GM13977 (cell line): ENCODE measurements at places on chromosomes 11 and 22.

DNA sequence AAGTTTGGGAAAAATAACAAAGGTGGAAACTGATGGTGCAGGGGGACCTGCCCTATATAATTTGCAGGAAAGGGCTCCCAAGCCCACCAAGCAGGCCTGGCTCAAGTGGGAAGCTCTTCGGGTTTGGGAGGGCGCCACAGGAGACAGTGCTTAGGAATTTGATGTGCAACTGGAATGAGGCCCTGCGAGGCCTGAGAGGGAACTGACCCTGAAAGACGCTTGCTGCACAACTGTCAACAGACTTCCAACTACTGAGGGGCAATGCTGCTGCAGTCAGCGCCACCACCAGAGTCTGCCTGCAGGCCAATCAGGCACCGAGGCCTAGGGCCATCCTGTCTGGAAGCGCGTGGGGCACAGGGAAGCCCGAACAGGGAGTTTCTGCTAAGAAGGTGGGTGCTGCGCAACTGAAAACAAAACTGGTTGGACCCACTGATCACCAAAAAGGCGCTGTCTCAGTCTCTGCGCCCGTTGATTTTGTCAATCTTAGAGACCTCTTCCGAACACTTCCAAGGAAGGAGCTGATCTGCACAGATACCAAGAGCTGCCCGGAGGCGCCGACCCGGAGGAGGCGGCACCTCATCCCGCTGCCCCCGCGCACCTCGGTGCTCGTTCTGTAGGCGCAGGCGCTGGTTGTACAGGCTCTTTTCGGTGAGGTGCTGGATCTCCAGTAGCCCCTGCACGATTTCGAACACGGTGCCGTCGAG is 667 bp downstream of the DGCR6L start:
- peak; percentile 40 for DNase-seq

GRCh38 chr22:36871669-36872081 is 10.9 kb downstream of the NCF4 start:
- DNase-seq = no peak

DNA sequence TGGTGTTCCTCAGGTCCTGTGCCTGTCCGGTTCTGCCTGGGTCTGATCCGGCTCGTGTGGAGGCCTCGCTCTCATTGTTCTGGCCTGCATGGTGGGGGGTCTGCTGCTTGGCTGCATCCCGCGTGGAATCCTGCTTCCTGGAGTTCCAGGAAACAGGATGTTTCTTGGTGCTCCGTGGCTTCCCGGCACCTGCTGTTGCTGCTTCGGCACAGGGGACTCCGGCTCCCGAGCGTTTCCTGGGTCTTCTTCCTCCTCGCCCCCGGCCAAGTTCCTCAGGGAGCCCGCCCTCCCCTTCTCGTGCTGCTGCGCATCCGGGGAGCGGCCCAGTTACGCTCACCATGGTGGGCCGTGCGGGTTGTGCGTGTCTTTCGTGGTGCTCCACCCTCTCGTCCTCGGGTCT is 29.9 kb downstream of the GLB1L2 start:
- DNase-seq = no peak

DNA sequence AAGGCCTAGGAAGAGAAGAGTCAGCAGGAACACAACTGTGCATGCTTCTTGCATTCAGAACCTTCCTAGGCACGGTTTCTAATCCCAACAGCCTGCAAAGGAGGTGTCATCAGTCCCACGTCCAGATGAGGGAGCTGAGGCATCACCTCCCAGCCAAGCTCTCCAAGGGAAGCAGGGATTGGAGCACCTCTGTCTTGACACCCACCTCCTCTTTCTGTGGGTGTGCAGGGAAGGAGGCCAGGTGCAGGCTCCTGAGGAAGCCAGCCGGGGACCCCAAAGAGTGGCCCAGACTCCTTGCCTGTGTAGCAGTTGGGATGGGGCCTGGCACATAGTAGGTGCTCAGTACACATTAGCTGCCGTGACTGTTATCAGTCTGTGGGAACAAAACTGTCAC is 2.0 kb downstream of the PNPLA5 start:
- no peak for DNase-seq

DNA sequence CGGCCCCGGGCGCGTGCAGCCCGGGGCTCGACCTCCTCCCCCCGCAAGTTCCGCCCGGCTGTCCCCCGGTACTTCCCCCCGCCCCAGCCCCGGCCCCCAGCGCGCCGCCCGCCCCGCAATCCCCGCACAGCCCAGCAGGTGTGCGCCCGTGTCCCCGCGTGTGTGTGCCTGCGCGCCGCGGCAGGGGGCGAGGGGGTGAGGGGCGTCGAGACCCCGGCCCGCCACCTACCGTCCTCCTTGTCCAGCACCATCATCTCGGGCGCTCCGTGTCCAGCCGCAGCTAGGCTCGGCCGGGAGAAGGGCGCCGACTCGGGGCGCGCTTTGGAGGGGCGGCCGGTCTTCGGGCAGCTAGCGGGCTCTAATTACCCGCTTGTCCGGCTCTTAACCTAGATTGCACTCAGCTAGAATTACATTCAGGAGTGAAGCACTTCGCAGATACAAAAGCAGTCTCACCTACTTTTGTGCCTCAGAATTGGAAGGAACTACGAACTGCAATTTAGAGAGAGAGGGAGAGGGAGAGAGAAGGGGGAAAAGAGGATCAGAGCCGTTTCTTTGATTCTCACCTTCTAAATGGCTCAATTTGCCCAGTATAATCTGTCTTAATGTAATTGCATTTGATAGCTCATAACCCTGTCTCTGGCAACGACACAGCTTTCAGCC is 439 bp downstream of the LMO1 start:
- no peak for DNase-seq

DNA sequence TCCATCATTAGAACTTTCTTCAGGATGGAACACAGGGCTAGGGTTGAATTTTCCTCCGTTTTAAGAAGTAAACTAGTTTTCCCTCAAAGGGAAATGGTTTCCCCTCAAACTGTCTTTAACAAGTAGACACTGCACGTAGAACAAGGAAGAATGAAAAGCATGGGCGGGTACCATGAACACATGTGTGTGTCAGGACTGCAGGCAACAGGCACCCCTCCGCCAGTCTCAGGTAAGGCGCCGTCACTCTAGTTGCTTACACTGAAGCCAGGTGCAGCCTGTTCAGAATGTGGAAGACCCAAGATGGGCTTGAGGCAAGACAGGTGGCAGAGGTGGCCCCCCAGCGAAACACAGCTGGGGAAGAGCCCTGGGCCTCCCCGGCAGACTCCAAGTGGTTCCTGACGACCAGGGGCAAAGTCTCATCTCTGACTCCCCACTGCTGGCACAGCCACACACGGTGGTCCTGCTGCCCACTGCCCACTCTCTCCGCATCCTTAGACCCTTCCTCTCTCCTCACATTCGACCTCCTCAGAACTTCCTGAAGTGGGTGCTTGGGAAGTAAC is 25.4 kb upstream of the MOB2 start:
- no peak for DNase-seq

DNA sequence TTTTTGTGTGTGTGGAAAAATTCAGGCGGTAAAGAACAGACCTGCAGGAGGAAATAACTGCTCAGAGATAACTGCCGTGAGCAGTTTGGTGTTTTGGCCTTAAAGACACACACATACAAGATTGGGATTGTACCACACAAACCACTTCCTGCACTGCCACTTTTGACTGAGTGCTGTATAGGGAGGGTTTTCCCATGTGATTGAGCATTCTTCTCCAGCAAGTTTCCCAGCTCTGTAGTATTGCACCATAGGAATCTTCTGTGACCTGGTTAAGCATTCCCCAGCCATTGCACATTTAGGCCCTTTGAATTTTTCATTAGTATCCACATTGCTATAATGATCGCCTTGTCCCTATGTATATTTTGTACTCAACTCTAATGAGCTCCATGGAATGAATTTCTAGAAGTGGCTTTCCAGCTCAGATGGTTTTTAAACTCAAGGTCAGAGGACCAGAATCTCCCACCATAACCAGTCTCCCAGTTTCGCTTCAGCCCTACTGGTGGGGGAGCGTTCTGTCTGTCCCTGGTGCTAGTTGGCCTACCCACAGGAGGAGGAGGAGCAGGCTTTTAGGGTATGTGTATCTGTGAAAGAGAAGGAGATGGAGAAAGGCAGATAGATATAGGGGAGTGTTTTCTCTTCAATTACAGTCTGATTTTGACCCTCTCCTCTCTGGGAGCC is 9.3 kb downstream of the CD82 start:
- no peak for DNase-seq

- DNase-seq = no peak
These were observed 12.3 kb downstream of the SIRT3 start for GRCh38 chr11:223884-224283.

DNA sequence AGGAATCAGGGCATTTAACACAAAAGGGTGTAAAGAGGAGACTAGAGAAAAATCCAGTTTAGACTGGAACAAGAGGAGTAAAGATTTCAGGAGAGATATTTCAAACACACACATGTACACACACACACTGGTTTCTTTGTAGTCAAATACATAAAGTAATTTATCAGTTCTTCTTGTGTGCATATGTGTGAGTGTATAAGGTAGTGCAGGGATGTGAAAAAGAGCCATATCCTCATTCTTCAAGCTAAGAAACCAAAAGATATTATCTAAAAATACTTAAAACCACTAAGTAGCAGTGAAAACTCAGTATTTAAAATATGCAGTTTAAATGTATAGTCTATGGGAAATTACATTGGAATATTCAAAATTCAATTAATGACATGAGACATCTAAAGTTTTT is 52.5 kb upstream of the CARD18 start:
- no peak for DNase-seq

DNA sequence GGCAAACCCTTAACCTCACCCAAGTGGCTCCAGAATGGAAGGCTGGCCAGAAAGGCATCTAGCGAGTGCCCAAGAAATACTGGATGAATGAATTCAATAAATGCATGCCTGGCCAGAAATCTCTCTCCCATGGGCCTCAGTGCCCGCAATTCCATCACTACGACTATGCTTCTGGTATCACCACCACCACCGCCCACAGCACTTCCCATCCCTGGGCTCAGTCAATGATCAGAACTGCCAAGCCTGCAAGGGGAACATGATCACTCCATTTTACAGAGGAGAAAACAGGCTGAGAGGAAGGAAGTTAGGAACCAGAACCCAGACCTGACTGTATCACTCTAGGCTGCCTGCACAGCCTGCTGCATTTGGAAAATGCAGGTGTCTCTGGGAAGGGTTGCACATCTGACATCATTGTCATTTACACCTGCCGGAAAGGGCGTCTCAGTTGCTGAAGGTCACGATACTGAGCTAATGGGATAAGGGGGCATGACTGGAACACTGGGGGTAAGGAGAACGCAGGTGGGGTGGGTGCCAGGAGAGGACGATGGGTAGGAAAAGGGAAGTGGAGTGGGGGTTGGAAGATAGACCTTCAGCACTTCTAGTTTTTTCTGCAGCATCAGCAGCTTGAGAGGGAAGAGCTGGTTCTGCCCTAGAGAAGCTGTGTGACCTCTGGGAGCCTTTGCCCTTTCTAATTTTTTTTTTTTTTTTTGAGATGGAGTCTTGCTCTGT is 3.2 kb downstream of the GPR152 start:
- no peak for DNase-seq

- no peak for DNase-seq
These were observed 1025.0 kb downstream of the NTM start for GRCh38 chr11:132395434-132395833.

- DNase-seq = no peak
These were observed 46.7 kb upstream of the LIPT2 start for GRCh38 chr11:74540270-74540669.

- no peak for DNase-seq
These were observed 6.1 kb downstream of the RHOD start for GRCh38 chr11:67062526-67063373.

- no peak for DNase-seq
These were observed 3.6 kb upstream of the ZDHHC8 start for GRCh38 chr22:20127869-20128618.

- DNase-seq = peak; percentile 67
These were observed 68.3 kb downstream of the PLEKHA7 start for GRCh38 chr11:16945671-16946469.

DNA sequence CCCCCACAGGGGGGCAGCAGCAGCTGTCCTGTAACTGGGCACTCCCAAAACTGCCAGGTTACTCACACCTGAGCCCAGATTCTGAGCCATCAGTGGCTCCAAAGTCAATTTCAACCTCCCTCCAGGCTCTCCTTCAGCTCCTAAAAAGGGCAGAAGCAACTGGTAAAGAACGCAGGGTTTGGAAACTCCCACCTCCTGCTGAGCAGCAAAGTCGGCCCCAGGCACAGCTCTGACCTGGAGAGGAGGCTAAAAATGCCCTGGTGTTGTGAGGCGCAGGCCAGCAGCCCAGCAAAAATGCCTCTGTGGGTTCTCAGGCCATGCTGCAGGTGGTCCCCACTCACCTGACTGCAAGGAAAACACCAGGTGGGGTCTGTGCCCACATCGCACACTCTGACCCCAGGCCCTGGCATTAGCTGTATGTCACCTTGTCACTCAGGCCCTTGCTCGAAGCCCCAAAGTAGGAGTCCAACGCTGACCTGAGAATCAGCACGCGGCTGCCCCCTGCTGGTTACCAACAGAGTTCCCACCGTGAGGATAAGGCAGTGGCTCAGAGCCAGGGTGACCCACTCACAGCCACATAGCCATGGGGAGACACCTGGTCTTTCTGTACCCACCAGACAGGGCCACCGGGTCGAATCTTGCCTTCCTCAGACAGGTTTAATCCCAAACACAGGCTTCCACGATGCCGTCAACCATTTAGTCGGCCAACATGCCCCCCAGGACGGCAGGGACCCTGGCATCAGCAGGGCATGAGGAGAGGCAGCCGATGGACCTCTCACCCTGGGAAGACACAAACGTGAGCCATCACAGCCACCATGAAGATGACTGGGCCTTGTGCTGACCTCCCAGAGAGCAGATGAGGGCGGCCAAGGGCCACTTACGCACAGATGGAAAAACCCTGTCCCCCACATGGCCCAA is 11.1 kb downstream of the POLR3H start:
- DNase-seq = peak; percentile 81

GRCh38 chr11:58391879-58392278 is 14.8 kb downstream of the OR5B3 start:
- no peak for DNase-seq

GRCh38 chr22:48803948-48804810 is 1023.5 kb downstream of the BRD1 start:
- no peak for DNase-seq

DNA sequence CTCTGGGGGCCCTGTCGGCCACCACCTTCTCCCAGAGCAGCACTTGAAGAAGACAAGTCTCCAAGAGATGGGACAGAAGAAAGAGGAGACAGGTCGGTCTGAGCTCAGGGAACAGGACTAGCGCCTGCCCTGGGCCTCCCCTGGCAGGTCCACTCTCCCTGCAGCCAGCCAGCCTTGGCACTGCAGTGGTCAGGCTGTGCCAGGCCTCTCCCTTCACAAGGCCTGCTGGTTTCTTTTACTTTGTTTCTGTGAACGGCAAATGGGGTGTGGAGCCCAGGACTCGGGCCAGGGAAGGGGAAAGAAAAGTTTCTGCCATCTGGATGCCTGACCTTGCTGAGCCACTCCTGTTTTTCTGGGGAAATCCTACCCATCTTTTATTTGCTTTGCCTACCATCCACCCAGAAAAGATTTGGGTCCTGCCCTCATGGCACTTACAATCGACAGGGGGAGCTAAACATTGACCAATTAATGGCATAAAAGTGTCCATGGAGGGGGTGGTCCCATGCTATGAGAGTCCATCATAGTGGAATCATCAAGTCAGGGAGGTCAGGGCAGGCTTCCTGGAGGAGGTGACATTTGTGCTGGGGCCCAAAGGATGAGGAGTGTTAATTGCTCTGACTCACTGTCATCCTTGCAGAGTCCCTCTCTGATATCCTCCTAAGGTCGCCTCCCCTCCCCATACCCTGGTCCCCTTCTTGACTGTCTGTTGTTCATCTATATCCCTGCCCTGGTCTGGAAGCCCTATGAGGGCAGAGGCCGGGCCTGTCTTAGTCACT is 65.2 kb downstream of the NFAM1 start:
- DNase-seq = no peak
